Spinal cord (tissue), 10 donors: ENCODE measurements at places on chromosomes 6 and 20. TPM values are rescaled to one million over a fixed set of nuclear protein-coding genes. Genes with fewer than 3 reads are reported as not detected.

DNA sequence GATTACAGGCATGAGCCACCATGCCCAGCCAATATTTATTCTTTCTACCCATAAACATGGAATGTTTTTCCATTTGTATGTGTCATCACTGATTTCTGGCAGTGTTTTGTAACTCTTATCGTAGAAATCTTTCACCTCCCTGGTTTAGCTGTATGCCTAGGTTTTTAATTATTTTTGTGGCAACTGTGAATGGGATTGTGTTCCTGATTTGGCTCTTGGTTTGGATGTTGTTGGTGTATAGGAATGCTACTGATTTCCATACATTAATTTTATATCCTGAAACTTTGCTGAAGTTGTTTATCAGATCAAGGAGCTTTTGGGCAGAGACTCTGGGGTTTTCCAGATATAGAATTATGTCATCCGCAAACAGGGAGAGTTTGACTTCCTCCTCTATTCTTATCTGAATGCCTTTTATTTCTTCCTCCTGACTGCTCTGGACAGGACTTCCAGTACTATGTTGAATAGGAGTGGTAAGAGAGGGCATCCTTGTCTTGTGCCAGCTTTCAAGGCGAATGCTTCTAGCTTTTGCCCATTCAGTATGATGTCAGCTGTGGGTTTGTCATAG lies 198.6 kb downstream of the ZDHHC14 start:
- DNase-seq, result no peak
- no peak overlapping the region for H3K27ac ChIP-seq
- no peak overlapping the region for H3K4me3 ChIP-seq
- H3K4me1 ChIP-seq, result peaks cover 3% of the 10 kb centered on the region
- peaks cover 3% of the 10 kb centered on the region for H3K36me3 ChIP-seq

DNA sequence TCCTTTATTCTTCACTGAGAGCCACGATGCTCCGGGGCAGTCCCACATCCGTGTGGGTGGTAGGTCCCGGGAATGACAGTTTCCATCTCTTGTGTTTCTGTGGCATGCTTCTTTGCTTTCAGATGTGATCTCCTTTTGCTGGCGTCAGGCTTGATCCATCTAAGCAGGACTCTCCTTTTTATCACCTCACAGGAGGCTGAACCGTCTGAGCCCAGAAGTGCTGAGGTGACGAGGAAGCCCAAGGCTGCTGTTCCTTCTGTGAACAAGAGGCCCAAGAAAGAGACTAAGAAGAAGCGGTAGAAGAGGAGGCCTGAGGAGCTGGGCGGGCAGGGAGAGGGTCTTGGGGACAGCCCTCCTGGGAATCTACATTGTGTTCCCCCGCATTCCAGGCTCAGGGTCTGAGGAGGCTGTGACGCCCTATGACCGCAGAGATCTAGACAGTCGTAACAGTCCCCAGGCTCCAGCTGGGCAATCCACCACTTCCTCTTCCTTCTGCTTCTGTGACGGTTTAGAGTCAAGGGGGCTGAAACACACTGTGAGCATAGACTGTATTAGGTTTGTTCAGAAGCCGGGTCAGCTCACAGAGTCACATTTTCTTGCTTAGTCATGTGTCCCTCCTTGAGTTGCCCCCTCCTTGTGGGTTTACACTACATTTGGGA lies 26.8 kb downstream of the MANBAL start:
- DNase-seq, result no peak
- no peaks in the 10 kb centered on the region for H3K27me3 ChIP-seq
- H3K4me3 ChIP-seq, result no peak overlapping the region
- H3K4me1 ChIP-seq, result peaks cover 24% of the 10 kb centered on the region
- no peak overlapping the region for H3K27ac ChIP-seq

DNA sequence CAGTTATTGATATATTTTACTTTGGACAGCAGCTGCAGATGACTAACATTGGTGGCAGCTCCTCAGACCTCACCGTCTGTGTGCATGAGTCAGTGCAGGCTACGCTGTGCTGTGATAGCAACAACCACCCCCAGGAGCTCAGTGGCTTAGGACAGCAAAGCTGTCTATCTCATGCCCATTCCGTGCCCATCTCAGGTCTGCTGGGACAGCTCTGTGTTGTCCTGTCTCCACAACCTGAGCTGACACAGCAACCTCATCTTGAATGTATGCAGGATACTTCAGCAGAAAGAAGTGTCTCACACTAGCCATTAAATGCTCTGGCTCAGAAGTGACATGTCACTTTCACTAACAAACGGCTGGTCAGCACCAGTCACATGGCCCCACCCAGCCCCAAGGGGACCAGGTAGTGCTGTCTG lies 47.7 kb downstream of the BANF2 start:
- no peaks in the 10 kb centered on the region for H3K27me3 ChIP-seq
- H3K27ac ChIP-seq, result no peak overlapping the region
- DNase-seq, result no peak
- H3K4me1 ChIP-seq, result no peaks in the 10 kb centered on the region
- no peaks in the 10 kb centered on the region for H3K36me3 ChIP-seq

- no peak overlapping the region for H3K27ac ChIP-seq
- no peaks in the 10 kb centered on the region for H3K27me3 ChIP-seq
- no peak for DNase-seq
- H3K36me3 ChIP-seq, result no peaks in the 10 kb centered on the region
- peaks cover 7% of the 10 kb centered on the region for H3K4me1 ChIP-seq
Observed at GRCh38 chr6:13523826-13524622, 36.6 kb upstream of the GFOD1 start.

FRMD1 gene
- 0.40 TPM for total RNA-seq

FNDC11 gene
- total RNA-seq, result 1.1 TPM

DNA sequence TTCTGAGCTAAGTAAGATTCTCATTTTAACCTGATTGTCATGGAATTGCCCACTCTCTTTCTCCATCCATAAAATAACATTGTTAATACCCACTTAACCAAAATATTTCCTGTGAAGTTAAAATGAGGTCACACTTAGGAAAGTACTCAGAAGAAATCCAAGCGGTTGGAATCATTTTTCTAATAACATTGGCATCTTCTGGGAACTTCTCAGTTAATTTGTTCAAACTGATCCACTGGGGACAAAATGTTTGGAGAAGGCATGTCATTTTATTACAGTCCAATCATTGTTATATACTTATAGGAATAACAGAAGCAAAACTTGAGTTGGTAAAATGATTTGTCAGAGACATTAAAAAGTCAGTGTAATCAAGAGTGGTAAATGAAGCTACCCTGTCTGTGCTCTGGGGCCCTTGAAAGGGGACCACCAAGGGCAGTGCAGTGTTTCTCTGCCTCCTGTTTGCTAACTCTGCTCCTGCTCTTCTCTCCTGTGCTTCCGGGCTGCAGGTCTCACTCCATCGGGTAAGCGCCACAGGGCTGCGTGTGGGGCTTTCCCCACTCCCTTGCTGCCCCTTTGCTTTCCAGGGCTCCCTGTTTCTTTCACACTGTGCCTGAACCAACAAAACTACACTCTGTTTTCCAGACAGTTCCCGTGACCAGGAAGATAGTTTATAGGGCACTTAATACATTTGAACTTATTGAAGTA lies 50.1 kb downstream of the HDDC2 start:
- no peaks in the 10 kb centered on the region for H3K36me3 ChIP-seq
- no peaks in the 10 kb centered on the region for H3K27me3 ChIP-seq
- no peak overlapping the region for H3K27ac ChIP-seq
- no peaks in the 10 kb centered on the region for H3K4me1 ChIP-seq
